Hair follicle dermal papilla cell (primary cell): ENCODE measurements at places on chromosomes 6 and 20. TPM values are rescaled to one million over a fixed set of nuclear protein-coding genes. Genes with fewer than 3 reads are reported as not detected.

The TUBB2A gene
- 120 and 146 TPM in 2 replicates for total RNA-seq

The CST5 gene
- not detected in 2 replicates for total RNA-seq

The FNDC11 gene
- total RNA-seq, result 0.65 and 0.73 TPM in 2 replicates

The RIPPLY2 gene
- total RNA-seq, result 0.61 and 0.97 TPM in 2 replicates

The ZC3H12D gene
- total RNA-seq, result 0.24 and 1.1 TPM in 2 replicates

The CD93 gene
- total RNA-seq, result 0.32 and 0.49 TPM in 2 replicates

The PLCB1 gene
- 12.1 and 14.4 TPM in 2 replicates for total RNA-seq

The PRSS35 gene
- total RNA-seq, result 0.81 and 1.3 TPM in 2 replicates

The HS3ST5 gene
- total RNA-seq, result not detected in 2 replicates

The MAN1A1 gene
- 89.9 and 98.3 TPM in 2 replicates for total RNA-seq

The ELOVL2 gene
- 0.65 and 0.85 TPM in 2 replicates for total RNA-seq
